ENCODE measurements at places on chromosomes 3 and 15. TPM values are rescaled to one million over a fixed set of nuclear protein-coding genes. Genes with fewer than 3 reads are reported as not detected.

GRCh38 chr15:67335534-67336222 lies 81.1 kb downstream of the IQCH start:
- no peak for DNase-seq

DNA sequence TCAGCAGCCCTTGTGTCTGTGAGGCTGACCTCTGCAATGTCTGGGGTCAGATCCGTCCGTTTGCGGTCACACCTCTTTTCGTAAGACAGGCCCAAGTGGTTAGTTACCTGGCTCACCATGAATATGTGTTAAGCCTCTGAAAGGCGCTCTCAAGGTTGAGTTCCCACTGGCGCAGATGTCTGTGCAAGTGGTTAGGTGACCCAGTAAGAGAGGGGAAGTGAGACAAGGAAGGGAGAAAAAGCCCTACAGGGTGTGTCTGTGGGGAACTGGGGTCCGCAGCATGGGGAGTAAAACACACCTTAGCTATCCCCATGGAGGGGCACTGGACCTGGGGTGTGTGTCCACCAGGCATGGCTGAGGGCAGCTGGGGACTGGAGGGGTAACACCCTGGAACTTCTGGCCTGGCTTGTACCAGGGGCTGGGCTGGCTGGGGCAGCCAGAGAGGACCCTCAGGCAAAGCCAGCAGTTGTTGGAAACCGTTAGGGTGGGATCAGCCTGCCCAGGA lies 391.6 kb upstream of the PROK2 start:
- DNase-seq: no peak

DNA sequence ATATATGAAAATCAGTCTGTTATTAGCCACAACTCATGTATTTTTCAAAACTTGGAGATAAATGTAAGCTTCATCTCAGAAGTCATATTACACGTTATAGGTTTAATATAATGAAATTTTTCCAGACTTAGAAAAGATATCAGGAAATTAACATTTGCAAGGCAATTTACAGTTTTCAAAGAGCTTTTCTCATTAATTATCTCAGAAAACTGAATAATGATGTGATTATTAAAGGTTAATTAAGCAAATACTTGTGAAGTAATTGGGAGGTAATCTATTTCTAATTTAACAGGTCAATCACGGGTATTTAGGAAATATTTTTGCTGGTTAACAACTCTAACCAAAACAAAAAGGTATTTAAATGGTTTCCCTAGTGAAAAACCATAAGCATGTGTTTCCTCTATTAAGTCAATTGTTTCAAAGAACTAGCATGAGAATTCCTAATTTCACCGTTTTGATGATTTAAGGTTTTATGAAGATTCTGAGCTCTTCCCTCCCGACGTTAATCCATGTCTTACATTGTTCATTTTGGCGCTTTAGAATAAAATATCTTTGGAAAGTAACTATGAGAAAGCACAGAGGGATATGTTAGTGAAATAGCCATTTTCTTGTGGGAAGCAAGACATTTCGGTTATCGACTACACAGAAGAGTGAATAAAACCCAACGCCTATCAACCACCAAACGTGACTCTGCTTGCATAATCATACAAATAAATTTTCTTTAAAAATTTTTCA lies 1.5 kb upstream of the NEO1 start:
- no peak for DNase-seq

Gene CKMT1B
- not detected for total RNA-seq

Measured in endothelial cell of umbilical vein (primary cell).